ENCODE measurements at places on chromosomes 7 and 10. TPM values are rescaled to one million over a fixed set of nuclear protein-coding genes. Genes with fewer than 3 reads are reported as not detected.

GRCh38 chr7:116601426-116601825 is 70.6 kb upstream of the MET start:
- DNase-seq, result no peak

DNA sequence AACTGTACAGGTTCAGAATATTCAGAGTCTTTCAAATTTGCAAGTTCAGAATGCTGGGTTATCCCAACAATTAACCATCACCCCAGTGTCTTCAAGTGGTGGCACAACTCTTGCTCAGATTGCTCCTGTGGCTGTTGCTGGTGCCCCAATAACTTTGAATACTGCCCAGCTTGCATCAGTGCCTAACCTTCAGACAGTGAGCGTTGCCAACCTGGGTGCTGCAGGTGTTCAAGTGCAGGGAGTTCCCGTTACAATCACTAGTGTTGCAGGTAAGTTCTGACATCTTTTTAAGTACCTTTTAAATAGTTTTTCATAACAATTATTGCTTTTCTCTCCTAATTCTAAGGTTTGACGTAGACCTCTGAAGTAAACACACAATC is 2.7 kb downstream of the SP4 start:
- DNase-seq, result no peak

DNA sequence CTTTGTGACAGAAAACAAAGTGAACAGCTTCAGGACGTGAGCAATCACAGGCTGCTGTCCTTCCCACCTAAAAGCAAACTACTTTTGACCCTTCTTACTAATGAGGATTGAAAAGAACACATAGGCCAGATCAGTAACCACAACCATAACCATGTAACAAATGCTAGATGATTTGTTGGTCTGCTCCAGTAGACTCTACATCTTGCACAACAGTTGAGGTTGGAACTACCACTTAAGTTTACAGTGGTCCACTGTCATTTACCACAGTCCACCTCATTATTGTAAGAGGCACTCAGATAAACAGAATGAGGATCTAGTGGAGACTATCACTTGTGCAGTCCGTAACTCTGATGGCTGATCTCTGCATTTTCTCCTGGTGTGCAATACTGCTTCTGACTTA is 27.8 kb downstream of the NET1 start:
- DNase-seq, result no peak

DNA sequence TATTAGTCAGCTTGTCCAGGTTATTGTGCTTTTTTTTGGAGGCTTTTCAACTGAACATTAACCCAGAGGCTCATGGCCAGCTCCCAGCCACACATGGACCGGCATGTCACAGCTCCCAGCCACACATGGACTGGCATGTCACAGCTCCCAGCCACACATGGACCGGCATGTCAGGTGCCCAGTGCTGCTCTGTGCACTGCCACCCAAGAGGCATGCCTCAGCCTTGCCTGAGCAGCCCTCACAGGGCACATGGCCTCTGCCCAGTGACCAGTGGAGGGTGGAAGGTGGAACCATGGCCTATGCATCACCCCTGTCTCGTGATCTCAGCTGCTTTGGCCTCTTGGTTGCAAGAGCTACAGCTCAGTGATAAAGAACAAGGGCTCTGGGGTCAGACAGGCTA is 119.8 kb downstream of the OAT start:
- DNase-seq, result no peak

DNA sequence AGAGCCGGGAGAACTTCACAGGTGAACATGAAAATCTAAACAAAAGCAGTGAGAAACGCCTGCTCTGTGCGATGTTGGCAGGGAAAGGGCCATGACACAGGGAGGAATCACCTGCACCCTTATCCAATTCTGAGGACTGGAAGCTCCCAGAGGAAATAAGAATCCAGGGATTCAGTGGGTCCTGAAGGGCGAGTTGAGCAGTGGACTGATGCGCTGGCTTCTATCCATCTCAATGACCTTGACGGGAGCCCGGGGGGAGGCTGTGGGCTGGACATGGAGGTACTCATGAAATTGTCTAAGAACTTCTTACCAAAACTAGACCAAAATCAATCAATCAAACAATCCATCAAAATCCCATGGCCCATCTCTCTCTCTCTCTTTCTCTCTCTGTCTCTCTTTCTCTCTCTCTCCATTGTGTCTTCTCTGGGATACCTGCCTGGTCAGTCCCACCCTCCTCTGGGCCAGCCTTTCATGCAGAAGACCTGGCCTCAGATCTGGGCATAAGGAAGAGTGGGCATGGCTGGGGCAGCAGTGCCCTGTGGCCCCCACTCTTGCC is 7.2 kb downstream of the CPXM2 start:
- DNase-seq, result no peak

PLXNA4 gene
- 1.9 TPM for polyA plus RNA-seq

GRCh38 chr10:67771200-67771599 is 66.8 kb downstream of the DNAJC12 start:
- DNase-seq, result no peak

GRCh38 chr7:158248816-158249215 is 338.8 kb downstream of the PTPRN2 start:
- no peak for DNase-seq

DNA sequence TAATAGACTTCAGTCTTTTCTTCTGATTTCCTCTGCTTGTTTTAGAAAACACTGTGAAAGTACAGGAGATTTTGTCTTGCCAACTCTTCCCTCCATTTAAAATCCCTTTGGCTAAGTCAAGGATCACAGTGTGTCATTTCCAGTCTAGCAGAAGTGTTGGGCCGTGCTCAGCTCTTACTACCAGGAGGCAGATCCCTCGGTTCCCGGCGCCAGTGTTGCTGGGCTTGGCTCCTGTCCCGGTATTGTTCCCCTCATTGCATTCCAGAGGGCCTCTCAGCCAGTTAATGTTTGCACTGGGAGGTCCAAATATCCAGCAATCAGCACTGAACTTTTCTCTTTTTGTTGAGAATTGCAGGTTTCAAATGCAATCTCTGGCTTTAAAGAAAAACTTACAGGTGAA is 612.1 kb upstream of the MGMT start:
- DNase-seq, result peak; percentile 85

DNA sequence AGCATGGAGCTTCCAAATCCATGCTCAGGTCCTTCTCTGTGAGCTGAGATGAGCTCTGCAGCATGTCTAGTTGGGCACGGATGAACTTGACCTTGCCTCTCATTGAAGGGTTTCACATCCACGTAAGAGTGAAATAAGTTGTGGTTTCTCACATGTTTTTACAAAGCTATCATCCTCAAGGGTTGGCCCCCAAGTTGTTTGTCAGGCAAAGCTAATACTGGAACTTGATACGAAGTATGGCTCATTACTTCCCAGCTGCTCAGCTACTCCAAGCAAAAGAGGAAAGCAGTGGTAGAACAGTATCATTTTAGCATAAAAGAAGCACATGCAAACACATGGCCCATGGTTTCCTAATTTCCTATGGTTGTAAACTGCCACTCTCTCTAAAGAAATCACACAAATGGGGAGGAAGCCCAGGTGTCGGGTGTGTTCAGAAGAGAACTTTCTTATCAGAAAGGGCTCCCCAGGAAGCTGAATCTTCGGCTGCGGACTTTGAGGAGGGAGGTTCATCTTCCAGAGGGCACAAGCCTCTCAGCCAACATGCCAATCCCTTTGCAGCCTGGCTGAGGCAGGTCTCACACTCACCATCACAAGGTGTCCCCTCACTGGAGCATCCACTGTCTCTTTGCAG is 45.3 kb downstream of the PDLIM1 start:
- DNase-seq, result no peak

- DNase-seq, result no peak
These were observed 38.8 kb downstream of the PTN start for GRCh38 chr7:137304624-137305235.

FBXW4 gene
- polyA plus RNA-seq, result 44.6 TPM

- DNase-seq, result no peak
These were observed 342.7 kb upstream of the KLF6 start for GRCh38 chr10:4127518-4128315.
